ENCODE measurements at places on chromosomes 13 and 19. TPM values are rescaled to one million over a fixed set of nuclear protein-coding genes. Genes with fewer than 3 reads are reported as not detected.

ERICH6B gene
- not detected for total RNA-seq

- H3K36me3 ChIP-seq, result no peaks in the 10 kb centered on the region
- H3K27me3 ChIP-seq, result no peaks in the 10 kb centered on the region
- no peak overlapping the region for H3K4me3 ChIP-seq
- no peak overlapping the region for H3K27ac ChIP-seq
- H3K4me1 ChIP-seq, result no peaks in the 10 kb centered on the region
Measured at GRCh38 chr13:77580748-77581147, 45.2 kb downstream of the SCEL start.

GRCh38 chr13:75796825-75797224, 160.7 kb downstream of the LMO7 start:
- H3K4me1 ChIP-seq, result peaks cover 14% of the 10 kb centered on the region
- no peak for DNase-seq

- peaks cover 11% of the 10 kb centered on the region for H3K4me1 ChIP-seq
- DNase-seq, result no peak
- no peaks in the 10 kb centered on the region for H3K27me3 ChIP-seq
- H3K4me3 ChIP-seq, result no peak overlapping the region
Measured at GRCh38 chr13:46598140-46598819, 45.3 kb downstream of the LRCH1 start.

DNA sequence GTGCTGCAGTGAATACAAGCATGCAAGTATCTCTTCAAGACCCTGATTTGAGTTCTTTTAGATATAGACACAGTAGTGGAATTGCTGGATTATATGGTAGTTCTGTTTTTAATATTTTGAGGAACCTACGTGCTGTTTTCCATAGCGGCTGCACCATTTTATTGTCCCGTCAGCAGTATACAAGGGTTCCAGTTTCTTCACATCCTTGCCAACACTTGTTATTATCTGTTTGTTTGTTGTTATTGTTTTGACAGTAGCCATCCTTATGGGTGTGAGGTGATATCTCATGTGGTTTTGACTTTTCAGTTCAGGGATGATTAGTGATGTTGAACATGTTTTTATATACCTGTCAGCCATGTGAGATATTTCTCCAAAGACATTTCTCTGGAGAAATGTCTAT, 53.2 kb downstream of the TNFRSF19 start:
- H3K4me3 ChIP-seq, result no peak overlapping the region
- no peaks in the 10 kb centered on the region for H3K27me3 ChIP-seq
- peaks cover 15% of the 10 kb centered on the region for H3K4me1 ChIP-seq

DNA sequence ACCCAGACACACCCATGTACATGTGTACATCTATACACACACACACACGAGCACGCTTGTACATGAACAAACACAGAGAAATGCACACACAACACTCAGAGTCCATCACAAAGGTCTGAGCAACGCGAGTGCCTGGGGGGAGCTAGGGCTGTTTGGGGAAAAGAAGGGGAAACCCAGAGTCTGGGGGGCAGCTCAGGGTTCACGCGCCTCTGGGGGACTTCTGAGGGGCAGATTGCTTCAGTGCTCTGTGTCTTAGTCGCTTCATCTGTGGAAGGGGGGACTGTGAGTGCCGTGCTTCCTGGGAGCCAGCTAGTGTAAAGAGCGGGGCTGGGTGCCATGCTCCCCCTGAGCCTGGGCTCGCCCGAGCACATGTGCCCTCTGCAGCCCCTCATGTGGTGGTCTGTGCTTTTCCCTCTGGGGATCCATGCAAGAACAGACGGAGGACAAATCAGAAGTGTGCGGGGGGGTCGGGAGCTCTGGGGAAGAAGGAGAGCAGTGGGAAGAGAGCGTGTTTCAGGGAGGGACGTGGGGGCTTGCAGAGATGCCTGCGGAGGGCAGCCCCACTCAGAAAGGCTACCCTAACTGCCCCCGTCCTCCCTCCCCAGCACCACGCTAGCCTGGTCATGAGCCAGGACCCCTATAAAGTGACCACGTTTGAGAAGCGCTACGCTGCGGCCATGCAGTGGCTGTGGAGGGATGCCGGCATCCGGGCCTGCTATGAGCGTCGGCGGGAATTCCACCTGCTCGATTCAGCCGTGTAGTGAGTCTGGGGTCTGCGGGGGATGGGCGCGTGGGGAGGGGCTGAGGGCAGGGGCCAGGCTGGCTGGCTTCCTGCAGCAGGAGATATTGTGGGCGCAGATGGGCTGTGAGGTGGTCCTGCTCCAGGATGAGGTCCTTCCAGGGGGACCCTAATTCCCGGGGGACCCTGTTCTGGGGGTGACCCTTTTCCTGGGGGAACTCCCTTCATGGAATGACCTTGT, 14.0 kb downstream of the GNA15 start:
- no peak overlapping the region for H3K27ac ChIP-seq
- no peaks in the 10 kb centered on the region for H3K27me3 ChIP-seq
- H3K4me3 ChIP-seq, result no peak overlapping the region
- peaks cover 3% of the 10 kb centered on the region for H3K4me1 ChIP-seq
- no peak for DNase-seq

GRCh38 chr13:77329911-77330584, 3.2 kb upstream of the MYCBP2 start:
- DNase-seq, result no peak
- peak overlapping the region; percentile 62 for H3K27ac ChIP-seq
- peaks cover 7% of the 10 kb centered on the region for H3K4me1 ChIP-seq
- H3K4me3 ChIP-seq, result peak overlapping the region; percentile 82
- H3K36me3 ChIP-seq, result no peaks in the 10 kb centered on the region
- no peaks in the 10 kb centered on the region for H3K27me3 ChIP-seq

Data from fibroblast of lung (primary cell).